ENCODE measurements at places on chromosomes 11 and 22.
A peak's percentile ranks its signal among the peaks of the same experiment; 100 is the strongest.

- no peak for DNase-seq
Observed at GRCh38 chr11:126817096-126817495, 183.5 kb downstream of the KIRREL3 start.

GRCh38 chr11:69001243-69002081, 11.6 kb downstream of the MRGPRF start:
- DNase-seq: no peak

- no peak for DNase-seq
Observed at GRCh38 chr11:69351460-69351859, 57.5 kb downstream of the MYEOV start.

DNA sequence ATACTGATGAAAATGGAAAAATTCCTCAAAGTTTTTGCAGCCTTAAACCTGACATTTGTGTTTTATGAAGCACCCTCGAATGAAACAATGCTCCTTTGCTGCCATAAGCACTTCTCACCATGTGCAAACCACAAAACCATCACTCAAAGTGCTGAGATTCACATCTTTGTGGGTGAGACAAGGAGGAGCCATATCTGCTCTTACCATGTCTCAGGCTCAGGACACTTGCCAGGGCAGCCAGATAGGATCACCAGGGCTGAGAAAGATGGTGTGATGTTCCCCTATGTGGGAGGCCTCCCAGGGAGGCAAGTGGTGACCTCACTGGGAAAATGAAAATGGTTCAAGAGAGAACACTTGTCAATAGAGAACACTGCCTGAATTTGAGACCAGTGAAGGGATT, 120.4 kb downstream of the CCDC34 start:
- no peak for DNase-seq

DNA sequence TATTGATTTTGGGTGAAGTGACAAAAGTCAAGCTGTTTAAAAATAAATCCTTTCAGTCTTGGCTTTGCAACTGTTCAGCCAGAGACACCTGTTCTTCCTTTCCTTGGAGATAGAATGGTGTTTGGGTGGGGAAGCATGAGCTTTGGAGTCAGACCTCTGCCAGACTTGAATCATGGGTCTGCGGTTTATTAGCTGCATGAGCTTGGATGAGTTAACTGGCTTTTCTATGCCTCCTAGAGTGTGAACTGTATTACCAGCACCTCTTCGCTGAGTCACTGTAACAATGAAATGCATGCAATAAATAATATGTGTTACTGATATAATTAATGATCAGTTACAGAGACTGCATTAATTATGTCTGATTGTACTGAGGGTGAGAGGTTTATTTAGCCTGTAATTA, 13.5 kb upstream of the MYEOV start:
- DNase-seq: no peak

- DNase-seq: peak; percentile 83
Observed at GRCh38 chr11:60915248-60915914, 1.4 kb downstream of the TMEM109 start.

DNA sequence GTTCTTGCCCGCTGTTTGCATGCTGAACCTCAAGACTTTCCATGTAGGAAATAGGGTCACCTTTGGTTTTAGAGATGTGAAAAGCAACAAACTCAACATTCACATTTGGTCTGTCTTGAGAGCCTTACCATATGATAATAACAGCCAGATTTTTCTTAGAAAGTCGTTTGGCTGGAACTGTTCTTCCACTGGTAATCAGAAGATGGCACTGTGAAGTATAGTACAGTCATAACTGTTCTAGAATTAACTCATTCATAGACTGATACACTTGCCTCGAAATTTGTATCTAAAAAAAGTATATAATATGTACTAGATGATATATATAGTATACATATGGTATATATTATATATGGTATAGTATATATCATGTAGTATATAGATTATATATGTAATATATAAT, 12.3 kb downstream of the LUZP2 start:
- no peak for DNase-seq

- no peak for DNase-seq
Observed at GRCh38 chr22:32707971-32708370, 93.5 kb upstream of the TIMP3 start.

GRCh38 chr22:46390652-46391301, 55.3 kb downstream of the TRMU start:
- no peak for DNase-seq

- no peak for DNase-seq
Observed at GRCh38 chr11:83011333-83012167, 60.1 kb downstream of the RAB30 start.

DNA sequence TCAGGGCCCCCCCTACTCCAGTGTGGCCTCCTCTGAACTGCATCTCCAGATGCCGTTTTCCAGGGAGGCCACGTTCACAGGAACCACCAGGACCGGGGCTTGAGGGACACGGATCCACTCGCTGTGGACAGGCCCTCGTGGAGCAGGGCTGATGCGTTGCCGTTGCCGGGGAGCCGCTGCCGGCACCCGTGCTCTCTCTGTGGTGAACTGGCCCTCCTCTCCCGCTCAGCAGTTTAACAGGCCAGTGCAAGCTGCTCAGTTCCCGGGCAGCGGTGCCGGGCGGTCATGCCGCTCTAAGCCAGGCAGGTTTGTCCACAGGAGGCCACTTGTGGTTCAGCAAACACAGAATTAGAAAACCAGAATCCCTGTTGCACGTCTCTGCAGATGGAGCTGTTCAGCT, 301.6 kb downstream of the TBC1D22A start:
- no peak for DNase-seq

DNA sequence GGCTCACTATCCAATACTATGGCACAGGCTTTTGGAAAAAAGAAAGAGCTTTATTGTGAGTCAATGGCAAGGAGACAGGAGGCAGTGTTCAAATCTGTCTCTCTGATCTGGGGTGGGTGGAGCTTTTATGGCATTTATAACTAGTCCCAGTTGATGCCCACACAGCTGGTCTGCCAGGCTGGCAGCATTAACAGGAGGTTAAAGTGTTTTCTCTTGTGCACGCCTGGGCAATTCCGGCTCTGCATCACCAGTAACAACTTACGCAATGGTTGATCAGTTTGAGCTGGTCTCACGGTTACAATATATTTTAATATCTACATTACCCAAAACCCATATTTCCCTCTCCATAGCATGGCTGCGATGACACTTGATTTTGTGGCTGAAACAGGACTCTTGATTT, 15.1 kb upstream of the SMIM38 start:
- DNase-seq: no peak

DNA sequence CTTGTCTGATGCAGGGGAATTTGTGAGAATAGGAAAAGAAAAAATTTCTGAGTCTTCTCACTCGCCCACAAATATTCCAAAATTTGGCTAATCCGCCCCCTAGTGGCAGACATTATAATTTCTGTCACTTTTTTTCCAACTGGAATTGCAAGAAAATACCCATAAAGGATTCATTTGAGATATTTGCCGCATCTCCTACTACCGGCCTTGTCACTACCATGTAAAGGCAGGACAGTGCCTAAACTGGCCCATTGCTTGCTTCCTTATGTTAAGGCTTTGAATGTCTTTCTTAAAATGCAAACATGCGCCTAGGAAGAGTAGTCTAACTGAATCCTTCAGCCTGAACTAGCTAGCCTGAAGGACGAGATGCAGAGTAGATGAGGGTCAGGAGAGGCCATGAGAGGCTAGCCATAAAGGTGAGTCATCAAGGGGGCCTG, 9.3 kb upstream of the CEP295 start:
- DNase-seq: peak; percentile 55

GRCh38 chr22:17109113-17109865, 11.9 kb downstream of the TMEM121B start:
- no peak for DNase-seq

DNA sequence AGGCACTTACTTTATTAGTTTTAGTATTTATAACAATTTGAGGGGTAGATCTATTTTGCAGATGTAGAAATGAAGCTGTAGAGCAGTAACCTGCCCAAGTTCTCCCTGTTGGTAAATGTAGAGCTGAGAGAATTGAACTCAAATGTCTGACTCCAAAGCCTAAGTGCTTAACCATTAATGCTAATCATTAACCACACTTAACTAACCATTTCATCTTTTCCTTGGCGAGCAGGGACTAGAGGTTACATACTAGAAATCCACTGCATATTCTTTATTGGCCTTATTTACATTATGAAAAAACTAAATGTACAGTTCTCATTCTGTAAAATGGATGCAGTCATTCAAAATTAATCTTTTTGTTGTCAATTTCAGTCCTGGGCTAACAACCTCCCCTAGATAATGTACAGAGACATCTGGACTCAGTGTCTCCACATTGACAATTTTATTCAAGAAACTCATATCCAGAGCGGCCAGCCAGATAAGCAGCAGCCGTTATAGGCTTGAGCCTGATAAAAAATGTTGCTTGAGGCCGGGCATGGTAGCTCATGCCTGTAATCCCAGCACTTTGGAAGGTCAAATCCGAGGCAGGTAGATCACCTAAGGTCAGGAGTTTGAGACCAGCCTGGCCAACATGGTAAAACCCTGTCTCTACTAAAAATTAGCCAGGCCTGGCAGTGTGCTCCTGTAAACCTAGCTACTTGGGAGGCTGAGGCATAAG, 76.7 kb upstream of the PICALM start:
- no peak for DNase-seq

DNA sequence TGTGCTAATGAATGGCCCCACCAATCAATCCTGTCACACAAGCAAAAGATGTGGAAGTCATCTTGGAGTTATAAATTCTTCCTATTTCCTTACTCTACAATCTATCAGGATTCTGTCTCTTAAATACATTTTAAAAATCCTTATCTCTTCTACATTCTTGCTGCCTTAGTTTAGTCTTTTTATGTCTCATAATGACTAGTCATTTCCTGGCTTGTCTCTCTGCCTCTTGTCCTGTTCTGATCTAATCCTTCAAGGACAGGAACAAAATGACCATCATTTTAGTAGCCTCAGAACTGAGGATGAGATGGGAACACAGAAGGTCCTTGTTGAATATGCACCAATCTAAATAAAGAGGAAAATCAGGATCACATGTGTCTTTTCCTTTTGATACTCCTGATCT, 56.6 kb upstream of the LIN7C start:
- DNase-seq: no peak

- DNase-seq: no peak
Observed at GRCh38 chr22:42257386-42257785, 13.1 kb downstream of the TCF20 start.

DNA sequence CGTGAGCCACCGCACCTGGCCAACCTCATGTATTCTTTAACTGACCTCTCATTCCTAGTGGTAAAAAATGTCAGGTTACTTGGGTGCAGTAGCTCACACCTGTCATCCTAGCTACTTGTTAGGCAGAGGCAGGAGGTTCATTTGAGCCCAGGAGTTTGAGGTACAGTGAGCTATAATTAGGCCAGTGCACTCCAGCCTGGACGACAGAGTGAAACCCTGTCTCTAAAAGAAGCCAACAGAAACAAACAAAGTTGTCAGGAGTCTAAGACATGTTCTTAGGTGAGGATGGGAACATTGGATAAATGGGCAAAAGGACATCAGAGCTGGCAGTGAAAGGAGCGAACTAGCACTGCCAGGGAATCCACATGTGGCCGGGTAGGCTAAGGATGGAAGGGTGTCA, 18.1 kb downstream of the MADD start:
- no peak for DNase-seq

GRCh38 chr11:75341612-75342011, 9.8 kb downstream of the ARRB1 start:
- DNase-seq: no peak

GRCh38 chr11:36449561-36450096, 60.4 kb downstream of the TRAF6 start:
- no peak for DNase-seq

- DNase-seq: no peak
Observed at GRCh38 chr22:39725351-39726035, 154.9 kb downstream of the CACNA1I start.

GRCh38 chr11:19520681-19521080, 192.0 kb upstream of the NAV2 start:
- no peak for DNase-seq

DNA sequence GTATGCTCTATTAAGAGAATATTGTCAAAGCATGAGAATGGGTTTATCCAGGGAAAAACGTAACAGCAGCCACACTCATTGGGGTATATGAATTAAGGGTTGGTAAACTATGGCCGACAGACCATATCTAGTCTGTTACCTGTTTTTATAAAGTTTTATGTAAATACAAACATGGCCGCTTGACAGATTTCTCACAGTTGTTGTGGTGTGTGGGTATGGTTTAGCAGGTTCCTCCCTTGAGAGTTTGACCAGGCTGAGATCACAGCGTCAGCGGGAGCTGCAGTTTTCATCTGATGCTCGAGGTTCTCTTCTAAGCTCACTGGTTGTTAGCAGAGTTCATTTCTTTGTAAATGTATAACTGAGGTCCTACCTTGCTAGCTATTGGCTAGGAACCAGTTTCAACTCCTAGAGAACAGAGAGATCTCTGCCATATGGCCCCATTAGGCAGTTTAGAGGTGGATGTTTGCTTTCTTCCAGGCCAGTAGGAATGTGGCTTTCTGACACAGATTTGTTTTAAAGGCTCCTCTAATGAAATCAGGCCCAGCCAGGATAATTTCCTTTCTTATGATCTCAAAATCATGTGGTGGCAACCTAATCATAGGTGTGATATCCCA, 45.5 kb upstream of the GRIK4 start:
- DNase-seq: no peak

DNA sequence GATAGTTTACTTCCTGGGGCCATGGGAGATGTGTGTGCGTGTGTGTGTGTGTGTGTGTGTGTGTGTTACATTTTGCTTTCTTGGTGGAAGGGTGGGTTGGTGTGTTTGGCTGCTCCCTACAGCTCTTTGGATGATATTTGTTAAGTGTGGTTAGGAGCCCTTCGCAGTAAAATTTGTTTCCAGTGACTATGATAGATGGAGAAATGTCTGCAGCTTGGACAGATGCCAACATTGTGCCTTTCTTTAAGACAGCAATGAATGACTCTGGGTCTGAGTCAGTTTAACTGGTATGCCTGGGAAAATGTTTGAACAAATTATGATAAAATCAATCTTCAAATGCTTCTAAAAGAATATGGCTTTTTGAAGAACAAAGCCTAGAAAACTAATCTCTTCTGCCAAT, 102.7 kb upstream of the TRPC6 start:
- no peak for DNase-seq

DNA sequence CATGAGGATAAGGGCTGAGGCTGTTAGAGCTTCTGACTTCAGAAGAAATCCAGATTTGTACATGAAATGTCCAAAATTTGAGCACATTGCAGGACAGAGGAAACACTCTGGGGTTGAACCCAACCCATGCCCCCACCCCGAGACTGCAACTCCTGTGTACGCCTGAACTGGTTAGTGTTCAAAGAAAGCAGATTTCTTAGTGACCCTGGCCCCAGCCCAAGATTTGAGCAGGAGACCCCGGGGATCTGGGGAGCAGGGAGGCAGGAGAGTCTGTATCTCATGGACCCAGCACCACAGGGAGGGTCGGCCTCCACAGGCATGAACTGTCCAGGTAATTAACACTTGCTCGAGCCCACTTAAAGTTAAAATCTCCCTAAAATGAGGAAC, 69.3 kb upstream of the WNT7B start:
- DNase-seq: no peak

DNA sequence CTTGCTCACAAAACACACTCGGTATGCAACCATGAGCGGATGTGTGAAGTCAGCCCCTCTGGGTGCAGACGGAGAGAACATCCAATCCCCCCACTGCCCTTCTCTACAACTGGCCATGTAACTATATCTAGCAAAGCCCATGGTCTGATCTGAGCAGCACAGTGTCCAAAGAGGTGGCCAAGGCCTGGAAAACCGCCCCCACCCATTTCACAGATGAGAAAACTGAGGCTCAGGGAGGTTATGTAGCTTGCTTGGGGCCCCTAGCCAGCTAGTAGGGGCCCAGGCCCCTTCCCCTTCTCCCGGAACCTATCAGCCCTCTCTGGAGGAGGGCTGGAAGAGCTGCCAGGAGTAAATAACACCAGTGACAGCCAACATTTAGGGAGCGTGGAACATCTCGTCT, 15.4 kb upstream of the NEFH start:
- no peak for DNase-seq

Measured in CD4-positive, alpha-beta T cell treated with Interleukin-4 for 4 hours (primary cell).